ENCODE measurements at places on chromosomes 7 and 10. TPM values are rescaled to one million over a fixed set of nuclear protein-coding genes. Genes with fewer than 3 reads are reported as not detected.

CREB3L2 gene
- total RNA-seq = 18.7 TPM

SND1 gene
- 77.0 TPM for total RNA-seq

ABCA13 gene
- under 0.01 TPM for total RNA-seq

BRAT1 gene
- 120 TPM for total RNA-seq

VWDE gene
- total RNA-seq = 2.0 TPM

PTCD1 gene
- 6.4 TPM for total RNA-seq

NKX1-2 gene
- total RNA-seq = not detected

BLNK gene
- 5.6 TPM for total RNA-seq

Data from transverse colon (tissue), 4 donors.